ENCODE measurements at places on chromosomes 3 and 15.

DNA sequence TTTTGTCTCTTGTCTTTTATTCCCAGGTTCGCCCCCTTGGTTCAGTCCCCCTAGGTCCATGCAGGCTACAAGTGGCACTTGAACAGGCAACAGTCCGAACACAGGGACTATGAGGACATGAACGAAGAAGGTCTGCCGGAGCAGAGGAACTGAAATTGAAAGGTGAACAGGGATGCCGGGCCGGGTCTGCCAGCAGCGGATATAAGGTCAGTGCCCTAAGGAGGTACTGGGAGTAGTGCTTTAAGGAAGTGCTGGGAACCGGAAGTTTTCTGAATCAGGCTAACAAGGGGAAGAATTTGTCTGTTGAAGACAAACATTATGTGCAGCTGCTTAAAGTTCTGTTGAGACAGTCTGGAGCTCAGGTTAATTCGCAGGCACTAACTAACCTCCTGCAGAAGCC is 46.8 kb downstream of the LSM3 start:
- DNase-seq = no peak

- peak; percentile 70 for DNase-seq
These were observed 91.9 kb downstream of the MB21D2 start for GRCh38 chr3:192825657-192826200.

DNA sequence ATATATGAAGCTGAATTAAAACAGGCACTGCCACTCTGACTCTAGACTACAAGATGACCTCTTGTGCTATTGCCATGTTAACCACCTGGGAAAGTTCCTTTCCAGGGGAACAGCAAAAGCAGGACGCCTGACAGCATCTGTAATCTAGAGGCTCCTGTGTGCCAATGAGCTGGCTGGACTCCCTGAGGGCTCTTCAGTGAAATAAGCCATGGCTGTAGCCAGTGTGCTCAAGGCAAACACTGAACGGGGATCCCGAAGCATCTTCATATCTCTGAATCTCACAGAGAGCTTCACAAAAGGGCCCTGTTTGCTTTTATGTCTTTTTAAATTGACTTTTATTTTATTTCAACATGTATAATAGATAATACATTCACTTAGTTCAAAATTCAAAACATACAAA is 57.2 kb downstream of the BFSP2 start:
- no peak for DNase-seq

GRCh38 chr3:153889905-153890334 is 231.3 kb upstream of the ARHGEF26 start:
- DNase-seq = no peak

DNA sequence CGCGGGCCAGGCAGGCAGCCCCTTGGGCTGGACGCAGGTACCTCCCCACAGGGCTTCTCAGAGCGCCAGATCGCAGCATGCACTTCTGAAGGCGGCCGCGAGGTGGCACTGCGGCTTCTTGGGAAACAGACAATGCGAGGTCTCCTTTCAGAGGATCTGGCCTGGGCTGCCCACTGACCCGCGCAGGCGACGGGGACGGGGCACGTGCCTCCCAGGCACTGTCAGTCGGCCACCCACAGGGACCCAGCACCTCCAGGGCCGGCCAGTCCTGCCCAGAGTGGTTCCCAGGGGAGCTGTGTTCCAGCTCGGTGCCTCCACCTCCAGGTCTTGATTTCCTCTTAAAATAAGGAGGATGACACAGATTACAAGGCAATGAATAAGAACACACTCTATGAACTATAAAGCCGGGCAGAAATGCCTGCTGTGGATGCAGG is 24.4 kb upstream of the TXNRD3 start:
- peak; percentile 70 for DNase-seq

DNA sequence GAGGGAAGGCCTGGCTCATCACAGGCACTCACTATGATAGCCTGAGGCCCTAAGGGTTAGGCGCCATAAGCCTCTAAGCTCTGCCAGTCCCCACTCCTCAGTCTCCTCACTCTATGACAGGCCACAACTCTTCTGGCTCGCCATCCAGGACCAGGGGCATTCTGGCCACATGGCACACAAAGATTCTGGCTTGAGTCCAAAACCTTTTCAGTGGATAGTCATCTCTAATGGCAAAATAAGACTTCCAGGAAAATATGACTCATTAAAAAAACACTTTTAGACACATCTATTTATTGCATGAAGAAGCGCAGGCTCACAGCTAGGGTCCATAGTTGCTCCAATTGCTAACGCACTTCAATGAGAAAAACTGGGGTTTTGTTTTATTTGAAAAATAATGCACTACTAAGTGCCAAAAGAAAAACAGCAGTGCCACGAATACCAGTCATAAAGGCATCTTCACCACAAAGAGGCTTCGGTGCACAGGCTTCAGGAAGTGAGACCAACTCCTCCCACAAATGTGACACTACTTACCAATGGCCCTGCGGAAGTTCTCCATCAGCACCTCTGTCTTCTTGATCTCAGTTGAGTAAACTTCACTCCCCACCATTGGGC is 11.1 kb downstream of the RUVBL1 start:
- DNase-seq = peak; percentile 94

DNA sequence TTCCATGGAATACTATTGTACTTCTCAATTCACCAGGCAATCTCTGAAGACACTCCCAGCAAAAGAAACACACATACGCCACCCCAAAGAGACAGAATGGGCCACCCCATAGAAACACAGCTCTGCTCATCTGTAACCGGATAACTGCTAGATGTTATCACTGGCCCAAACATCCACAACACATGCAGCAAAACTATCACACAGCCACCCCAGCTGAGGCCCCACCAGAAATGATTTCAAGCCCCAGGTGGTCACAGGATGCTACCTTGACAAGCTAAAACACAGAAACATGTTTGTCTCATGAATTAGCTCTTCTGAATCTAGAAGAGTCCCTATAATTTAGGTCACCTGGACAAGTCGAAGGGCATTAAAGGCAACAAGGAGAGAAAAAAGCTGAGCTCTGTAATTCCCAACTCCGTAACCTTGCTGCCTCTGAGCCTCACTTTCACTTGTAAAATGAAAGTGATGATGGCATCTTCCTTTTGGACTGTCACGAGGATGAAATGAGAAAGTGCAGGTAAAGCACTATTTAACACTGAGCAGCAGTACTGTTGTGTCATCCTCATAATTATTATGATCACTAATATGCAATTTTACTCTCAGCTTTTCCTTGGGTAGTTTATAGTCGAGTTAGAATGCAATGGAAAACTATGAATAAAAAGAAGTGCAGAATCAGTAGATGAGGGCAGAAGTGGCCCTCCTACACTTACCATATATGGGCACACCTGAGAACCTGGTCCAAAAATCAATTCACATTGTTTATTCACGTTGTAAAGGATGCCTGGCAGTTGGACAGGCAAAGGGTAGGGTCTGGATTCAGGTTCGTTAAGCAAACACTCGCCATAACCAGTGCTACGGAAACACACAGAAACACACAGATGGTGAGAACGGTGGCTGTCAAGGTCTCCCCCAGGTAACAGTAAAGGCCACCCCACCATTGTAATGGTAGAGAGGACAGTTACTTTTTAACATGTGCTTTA is 38.6 kb downstream of the ADAMTS9 start:
- no peak for DNase-seq

DNA sequence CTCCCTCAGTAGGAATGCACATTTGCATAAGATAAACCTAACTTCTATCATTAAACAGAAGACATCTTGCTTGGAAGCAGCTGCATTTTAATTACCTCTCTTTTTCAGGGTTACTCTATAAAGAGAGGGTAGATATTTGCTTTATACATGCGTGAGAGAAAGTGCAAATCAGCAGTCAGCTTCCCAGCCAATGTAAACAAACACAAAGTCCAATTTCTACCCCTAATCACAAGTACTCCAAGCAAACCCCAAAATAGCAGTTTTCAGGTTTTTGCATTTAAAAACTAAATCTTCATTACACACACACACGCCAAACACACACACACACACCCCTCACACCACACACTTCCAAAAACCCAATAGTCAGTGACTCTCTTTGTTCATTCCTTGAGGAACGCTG is 303.9 kb upstream of the ALCAM start:
- no peak for DNase-seq

DNA sequence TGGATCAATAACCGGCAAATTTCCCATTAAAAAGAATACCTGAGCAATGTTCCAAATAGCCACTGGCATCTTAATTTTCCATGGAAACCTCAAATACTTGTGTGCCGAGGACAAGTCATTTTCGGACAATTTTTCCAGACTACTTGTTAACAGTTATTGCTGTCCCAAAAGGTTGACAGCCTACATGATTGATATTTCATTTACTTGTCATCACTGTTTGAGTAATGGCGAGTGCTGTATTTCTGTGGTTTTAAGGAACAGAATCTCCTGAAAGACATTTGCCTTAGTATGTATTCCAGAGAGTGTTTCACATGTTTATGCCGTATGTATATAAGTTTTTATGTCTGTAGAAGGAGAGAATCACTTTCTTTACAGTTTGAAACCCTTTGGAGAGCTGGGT is 36.7 kb downstream of the MAP2K5 start:
- DNase-seq = no peak

GRCh38 chr3:126915015-126915414 is 67.9 kb upstream of the PLXNA1 start:
- no peak for DNase-seq

- DNase-seq = no peak
These were observed 65.4 kb downstream of the SEMA5B start for GRCh38 chr3:122962149-122962548.

DNA sequence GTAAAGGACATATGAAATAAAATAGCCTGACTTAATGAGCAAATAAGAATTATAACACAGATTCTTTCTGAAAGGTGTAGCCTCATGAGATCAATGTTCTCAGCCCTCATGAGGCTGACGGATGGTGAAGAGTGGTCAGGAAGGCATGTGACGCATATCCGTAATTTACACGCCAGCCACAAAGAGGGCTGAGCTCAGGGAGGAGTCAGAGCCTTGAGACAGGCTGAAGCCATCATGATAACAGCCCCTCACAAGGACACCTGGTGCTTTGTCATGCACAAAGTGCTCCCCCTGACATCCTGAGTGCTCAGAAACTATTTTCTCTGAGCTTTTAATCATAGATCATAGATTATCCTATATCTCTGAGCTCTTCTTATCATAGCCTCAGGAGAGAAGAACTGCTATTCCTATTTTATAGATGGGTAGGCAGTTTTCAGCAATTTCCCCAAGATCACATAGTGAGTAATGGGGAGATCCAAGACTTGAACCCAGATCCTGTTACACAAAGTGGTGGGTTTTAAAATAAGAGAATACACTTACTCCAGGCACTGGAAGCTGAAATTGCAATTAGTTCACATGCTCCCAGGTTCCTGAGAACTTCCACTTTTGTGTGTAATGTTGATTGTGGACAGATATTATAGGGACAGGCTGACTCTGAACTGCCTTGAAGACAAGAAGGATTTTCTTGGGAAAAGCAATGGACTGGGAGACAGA is 267.1 kb downstream of the RPLP1 start:
- DNase-seq = no peak

DNA sequence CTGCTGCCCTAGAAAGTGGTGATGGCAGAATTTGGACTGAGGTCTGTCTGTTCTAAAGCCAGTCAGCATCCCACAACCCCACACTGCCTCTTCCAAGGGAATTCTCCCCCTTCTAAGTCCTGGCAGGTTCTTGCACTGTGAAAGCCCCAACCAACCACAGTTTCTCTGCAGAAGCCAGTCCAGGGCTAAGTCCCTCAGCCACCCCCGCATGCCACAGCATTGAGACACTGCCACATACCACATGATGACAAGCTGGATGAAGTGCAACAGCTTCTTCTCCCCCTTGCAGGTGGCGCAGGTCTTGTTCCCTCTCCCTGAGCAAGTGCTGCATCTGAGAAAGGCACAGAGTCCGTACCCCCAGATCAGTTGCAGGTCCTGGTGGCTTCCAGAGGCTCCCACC is 18.6 kb downstream of the SSUH2 start:
- peak; percentile 37 for DNase-seq

GRCh38 chr3:52532517-52532837 is 1.2 kb downstream of the NT5DC2 start:
- peak; percentile 40 for DNase-seq

GRCh38 chr15:68340726-68341671 is 63.5 kb downstream of the FEM1B start:
- no peak for DNase-seq

DNA sequence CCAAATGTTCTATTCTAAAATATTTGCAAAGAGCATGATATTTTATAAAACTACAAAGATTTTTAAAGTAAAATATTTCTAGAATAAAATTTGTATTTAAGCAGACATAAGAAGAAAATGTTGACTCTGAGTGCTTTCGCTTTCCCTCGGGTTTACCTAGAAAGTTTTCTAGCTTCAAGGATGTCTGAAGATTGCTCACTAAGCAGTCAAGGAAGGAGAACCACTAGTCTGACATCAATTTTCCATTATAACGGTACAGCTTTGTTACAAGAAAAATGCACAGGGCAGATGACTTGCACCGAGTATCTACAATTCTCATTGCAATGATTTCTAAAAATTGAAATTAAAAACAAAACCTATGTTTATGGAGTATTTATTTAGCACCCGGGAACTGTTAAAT is 14.2 kb downstream of the GPR15 start:
- DNase-seq = no peak

DNA sequence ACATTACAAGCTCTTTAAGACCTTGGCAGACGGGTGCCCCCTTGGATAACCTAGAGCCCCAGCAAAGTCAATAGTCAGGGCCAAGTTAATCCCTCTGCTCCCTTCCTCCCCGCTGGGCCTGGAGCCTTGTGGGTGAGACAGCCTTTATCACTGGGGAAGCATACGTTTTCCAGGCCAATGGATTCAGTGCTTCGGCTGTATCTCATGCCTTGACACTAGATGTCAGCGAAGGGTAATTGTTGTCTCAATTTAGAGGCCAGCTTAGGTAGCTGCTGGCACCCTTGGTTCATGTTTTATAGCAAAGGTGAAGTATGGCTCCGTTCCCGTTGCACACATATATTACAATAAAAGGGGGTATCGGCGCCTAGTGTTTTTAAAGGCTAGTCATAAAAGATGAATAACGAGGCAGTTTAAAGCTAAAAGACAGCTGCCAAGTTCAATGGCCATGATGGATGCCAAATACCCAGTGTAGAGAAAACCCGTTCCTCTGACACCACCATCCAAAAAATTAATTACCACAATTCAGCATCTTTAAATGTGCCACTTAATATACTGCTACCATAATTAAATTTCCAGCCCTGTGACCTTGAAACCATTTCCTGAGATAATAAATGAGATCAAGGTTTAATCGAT is 52.3 kb upstream of the BNIP2 start:
- peak; percentile 23 for DNase-seq

DNA sequence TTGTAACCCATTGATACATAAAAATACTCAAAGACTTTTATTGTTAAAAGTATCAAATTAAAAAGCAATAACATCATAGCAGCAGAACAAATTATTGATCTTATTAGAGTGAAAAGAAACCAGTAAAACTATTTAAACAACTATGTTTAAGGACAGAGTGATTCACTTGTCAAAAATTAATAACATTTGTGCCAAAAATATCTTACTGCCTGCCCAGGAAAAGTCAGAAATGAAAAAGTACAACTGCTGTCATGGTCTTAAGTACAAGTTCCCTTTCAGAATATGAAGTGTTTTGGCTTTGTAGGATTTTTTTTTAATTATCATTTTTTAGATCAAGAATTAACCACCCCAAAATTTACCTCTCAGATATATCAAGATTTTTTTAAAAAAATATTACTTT is 3.4 kb downstream of the IFT57 start:
- peak; percentile 48 for DNase-seq
